ENCODE measurements at places on chromosomes 2 and 18.

- DNase-seq: no peak
Observed at GRCh38 chr2:18349421-18349820, 211.0 kb downstream of the RDH14 start.

DNA sequence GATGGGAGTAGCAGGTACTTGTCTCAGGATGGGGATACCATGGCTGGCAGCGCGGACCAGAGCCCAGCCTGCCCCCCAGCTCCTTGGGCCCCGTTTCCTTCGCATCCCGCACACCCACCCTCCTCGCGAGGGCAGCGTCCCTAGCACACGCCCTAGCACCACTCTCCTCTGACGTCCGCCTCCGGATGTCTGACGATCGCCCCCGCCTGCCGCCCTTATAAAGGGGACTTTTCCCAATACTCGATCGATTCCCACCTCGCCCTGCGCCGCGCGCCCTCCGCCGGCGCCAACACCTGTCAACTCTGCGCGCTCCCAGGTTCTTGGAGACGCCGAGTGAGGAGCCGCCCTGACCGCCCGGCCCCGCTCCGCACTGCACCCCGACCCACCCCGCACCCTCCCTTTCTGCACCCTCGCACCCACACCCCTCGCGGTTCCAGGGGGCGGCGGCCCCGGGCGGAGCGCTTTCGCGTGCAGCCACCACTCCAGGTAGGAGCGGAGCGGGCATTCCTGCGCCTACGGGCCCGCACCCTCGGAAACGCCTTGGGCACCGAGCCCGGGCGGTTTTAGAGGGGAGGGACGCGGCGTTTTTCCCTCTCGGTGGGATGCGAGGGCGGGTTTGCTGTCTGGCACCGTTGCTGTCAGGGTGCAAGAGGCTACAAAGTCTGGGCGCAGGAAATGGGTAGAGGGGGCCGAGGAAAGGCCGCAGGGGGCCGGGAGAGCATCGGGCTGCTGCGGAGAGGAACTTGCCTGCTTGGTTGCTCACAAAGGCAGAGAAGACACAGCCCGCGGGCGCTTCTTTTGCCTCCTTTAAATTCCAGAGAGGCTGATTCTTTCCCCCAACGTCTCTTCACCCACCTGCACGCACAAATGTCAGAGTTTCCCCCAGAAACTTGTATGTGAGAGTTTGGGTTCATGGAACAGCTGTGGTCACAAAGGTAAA is at the start of gene SLC5A7:
SLC5A7 (plus strand) TSS at position 247 of the 940 bp plus-strand sequence. CDS start 1,632 bp downstream, outside the sequence.
- DNase-seq: no peak

- no peak for DNase-seq
Observed at GRCh38 chr2:240169486-240170353, 29.3 kb upstream of the OTOS start.

GRCh38 chr2:233363744-233364235 is 9.5 kb downstream of the DGKD start:
- no peak for DNase-seq

DNA sequence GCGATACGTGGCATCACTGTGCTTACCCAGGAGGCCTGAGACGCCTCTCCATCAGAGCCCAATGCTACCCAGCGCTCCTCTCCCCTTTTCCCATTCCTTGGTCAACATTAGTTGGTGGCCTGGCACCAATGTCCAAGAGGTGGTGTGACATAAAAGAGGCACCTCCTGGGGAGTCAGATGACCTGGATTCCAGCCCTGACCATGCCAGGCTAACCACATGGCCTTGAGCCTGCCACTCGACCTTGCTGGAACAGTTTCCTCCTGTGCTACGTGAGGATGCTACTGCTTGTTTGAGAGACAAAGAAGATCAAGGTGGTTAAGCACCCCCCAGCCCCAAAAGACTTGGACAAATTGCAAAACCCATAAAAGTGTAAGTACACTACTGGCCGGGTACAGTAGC is 76.6 kb downstream of the INPP4A start:
- DNase-seq: no peak

GRCh38 chr2:179133016-179133415 is 83.1 kb upstream of the CCDC141 start:
- DNase-seq: no peak

GRCh38 chr18:45825258-45826044 is at the start of gene SIGLEC15:
TSS of gene SIGLEC15 (plus strand) at chr18:45825675. CDS start at chr18:45825729, 54 bp downstream.
- DNase-seq: no peak

DNA sequence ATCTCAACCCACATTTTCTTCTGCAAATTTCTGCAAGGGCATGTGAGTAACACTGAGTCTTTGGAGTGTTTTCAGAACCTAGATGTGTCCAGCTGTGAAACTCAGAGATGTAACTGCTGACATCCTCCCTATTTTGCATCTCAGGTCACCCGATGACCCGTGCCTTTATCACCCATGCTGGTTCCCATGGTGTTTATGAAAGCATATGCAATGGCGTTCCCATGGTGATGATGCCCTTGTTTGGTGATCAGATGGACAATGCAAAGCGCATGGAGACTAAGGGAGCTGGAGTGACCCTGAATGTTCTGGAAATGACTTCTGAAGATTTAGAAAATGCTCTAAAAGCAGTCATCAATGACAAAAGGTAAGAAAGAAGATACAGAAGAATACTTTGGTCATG is 8.0 kb downstream of the UGT1A1 start:
- no peak for DNase-seq
